Activated gamma-delta T cell treated with anti-CD3 and anti-CD28 coated beads, Interleukin-2, amount 50 U/mL, for 16 hours (primary cell): ENCODE measurements at places on chromosomes 11 and 22.
A peak's percentile ranks its signal among the peaks of the same experiment; 100 is the strongest.

DNA sequence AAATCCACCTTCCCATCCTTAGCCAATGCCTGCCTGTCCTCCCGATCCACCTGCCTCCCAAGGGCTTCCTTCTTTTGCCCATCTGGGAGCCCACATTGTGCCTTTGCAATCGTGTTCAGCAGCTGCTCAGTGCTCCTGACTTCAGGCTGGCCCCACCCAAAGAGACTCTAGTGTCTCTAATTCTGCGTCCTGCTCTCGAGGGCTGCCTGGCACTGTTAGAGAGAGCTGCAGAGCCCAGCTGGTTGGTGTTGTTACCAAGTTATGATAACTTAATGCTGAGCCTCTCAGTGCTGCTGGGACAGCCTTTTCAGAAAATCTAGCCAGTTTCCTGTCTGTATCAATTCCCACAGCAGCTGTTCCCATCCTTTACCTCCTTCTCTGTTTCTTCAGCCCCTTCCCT lies 69.1 kb downstream of the MICAL2 start:
- DNase-seq = no peak

- DNase-seq = no peak
Measured at GRCh38 chr11:102591160-102591718, 33.9 kb downstream of the MMP20 start.

DNA sequence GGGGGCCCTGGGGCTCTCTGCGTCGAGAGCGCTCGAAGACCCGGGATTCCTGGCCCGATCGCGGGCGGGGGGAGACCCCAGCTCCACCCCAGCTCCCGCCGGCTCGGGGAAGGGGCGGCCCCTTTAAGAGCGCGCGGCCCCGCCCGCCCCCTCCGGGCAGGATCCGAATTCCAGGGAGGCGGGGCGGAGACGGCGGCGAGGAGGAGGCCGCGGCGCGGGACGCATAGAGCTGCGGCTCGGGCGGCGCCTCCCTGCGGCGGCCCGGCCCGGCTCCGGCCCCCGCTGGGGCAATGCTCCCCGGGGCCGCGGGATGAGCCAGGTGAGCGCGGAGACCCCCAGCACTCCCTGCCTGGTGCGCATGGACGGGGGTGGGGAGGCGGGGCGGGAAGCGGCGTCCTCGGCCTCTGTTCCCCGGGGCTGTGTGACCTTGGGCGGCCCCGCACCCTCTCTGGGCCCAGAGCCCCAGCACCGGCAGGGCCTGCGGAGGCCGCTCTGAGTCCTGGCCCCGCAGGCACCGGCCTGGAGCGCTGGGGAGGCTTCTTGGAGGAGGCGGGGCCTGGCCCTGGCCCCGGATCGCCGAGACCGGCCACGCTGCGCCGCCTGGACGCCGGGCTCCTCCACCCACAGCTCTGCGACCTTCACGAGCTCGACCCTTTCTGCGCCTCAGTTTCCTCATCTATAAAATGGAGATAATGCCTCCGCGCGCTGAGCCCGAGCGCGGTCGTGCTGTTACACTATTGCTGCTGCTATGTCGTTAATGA lies 565 bp downstream of the GAS2L1 start:
- no peak for DNase-seq

DNA sequence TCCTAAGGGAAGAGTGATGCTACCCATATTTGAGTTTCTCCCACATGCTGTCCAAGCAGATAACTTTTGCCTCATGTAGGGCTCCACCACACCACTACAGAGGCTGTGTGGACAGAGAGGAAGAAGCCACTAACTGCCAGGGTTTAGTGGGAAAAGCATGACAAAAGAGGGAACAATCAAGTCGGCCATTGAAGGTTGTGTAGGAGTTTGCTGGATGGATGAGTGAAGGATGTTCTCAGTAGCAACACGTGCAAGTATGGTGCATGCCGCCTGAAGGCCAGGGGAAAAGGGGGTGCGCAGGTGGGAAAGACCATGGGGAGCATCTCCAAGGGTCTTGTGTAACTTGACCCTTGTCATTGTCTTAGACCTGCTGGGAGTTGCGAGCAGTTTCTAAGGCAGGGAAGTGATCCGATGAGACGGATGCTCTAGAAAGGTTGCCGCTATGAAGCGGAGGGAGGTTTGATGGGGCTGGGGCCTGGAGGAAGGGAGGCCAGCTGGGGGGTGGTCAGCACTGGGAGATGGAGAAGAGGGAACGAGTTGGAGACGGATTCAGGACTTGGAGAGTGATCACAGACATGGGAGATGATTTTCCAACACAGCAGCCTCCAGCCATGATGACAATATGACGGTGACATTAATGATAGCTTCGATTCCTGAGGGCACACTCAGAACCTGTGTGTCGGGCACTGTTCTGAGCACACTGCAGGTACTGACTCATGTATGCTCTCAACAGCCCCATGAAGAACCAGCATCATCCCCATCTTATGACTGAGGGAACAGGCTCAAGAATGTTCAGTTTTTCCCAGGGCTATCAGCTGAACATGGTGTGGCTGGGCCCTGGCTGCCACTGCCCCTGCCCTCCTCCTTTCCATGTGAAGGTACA lies 53.7 kb downstream of the CD6 start:
- no peak for DNase-seq

GRCh38 chr11:19577976-19578619 lies 134.5 kb upstream of the NAV2 start:
- DNase-seq = no peak

GRCh38 chr22:20437613-20438426 lies at the start of gene SCARF2:
Gene SCARF2 (minus strand): TSS chr22:20437825. CDS start chr22:20437754, 71 bp downstream.
- DNase-seq = no peak

- DNase-seq = peak; percentile 80
Measured at GRCh38 chr22:38868886-38869381, 3.1 kb downstream of the CBX6 start.

DNA sequence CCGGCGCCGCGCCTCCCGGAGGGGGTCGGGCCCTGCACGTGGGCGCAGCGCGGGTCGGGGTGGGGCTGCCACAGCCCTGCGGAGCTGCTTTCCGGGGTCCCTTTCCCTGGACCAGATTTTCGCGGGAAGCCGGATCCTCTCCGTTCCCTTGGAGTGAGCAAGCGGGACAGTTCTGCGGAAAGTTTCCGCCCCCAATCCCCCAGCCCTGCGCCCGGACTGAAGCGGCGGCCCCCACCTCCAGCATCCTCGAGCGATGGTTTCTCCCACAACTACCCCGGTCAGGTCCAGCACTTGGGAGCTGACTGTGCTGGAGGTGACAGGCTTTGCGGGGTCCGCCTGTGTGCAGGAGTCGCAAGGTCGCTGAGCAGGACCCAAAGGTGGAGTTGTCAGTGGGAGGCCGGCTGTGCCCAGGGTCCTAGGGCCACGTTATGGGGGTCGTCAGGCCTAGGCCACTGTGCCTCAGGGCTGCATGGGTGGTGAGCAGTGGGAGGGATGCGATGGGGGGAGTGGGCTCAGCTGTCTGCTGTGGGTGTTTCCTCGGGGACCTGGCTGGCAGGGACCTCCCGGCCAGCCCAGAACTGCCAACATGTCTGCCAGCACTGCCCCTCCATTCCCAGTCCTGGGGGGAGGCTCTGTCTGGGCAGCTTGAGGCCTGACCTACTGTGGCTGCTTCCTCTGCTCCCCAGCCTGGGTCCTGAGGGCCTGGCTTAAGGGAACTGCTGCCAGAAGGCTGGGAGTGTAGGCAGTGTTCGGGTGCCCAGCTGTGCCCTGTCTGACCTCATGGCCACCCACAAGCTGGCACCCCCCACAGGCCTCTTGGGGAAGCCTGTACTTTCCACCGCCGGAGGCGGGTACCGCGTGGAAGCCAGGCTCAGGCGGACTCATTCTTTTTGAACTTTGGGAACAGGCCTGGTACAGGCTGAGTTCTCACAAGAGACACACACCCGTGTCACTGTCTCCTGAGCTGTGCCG lies 726 bp downstream of the ST3GAL4 start:
- DNase-seq = no peak

GRCh38 chr22:37497062-37497599 lies 10.9 kb upstream of the MFNG start:
- no peak for DNase-seq

DNA sequence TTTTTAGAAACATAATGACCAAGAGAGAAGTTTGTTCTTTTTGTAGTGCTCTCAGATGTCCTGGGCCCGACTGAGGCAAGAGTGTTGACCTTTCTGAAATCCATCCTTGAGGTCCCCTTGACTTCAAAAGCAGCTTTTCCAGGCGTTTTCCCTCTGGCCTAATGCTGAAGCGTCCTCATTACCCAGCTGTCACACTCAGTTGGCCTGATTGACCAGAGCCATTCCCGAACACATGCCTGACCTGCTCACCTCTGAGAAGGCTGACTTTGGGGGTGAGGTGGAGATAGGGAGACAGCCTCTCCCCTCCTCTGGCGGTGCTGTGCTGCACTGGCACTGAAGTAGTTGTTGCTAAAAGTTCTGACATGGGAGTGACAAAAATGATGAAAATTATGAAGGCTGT lies 66.9 kb downstream of the ALX4 start:
- DNase-seq = no peak

DNA sequence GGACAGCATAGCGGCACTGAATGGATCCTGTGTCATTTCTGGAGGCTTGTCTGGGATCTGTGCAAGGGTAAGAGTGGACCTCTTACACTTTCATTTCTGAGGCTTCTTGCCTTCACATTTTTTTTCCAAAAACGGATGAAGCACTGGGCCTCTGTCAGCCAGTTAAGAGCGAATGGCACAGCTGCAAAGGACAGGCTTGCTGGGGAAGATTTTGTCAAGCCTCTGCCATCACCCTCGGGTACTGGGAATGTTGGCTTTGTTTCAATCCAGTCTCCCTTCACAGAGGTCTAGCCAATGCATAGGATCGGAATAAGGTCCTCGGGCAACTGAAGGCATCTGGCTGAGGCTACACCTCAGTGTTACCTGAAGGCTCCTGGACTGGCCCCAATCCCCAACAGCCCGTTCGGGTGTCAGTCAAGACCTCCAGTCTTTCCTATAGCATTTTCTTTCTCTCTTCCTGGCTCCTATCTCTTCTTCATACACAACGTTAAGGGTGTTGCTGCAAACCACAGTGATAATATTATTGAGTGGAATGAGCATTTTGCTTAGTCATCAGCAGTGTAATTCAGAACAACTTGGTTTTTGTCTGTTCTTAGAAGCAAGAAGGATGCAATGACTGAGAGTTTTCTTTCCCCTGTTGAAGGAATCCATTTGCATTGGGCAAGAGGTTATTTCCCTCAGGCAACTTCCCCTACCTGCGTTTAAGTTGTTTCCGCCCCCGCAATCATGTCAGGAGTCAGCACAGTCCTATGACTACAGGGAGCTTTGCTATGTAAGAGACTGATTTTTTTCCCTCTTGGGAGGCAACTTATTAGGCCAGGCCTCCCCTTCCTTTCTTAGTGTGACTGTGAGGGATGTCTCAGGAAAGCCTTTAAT lies 22.8 kb downstream of the NPAT start:
- DNase-seq = no peak

DNA sequence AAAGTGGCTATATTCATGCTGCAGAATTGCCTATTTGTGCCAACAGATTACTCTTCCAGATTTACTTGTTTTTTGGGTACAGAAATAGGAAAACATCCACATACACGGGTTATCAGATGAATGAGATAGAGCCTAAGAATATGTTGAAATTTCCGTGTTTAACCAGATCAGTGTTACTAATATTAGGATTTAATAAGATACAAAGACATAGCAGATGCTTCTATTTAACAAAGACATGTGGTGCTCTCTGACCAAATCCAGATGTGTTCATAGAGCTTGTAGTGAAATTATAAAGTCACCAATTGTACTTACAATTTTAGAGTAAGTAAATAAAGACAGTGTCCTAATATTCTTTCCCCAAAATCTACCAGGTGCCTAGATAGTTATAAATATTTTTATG lies 208.0 kb downstream of the CASP12 start:
- no peak for DNase-seq

- DNase-seq = no peak
Measured at GRCh38 chr11:130237282-130238006, 77.3 kb downstream of the ZBTB44 start.

DNA sequence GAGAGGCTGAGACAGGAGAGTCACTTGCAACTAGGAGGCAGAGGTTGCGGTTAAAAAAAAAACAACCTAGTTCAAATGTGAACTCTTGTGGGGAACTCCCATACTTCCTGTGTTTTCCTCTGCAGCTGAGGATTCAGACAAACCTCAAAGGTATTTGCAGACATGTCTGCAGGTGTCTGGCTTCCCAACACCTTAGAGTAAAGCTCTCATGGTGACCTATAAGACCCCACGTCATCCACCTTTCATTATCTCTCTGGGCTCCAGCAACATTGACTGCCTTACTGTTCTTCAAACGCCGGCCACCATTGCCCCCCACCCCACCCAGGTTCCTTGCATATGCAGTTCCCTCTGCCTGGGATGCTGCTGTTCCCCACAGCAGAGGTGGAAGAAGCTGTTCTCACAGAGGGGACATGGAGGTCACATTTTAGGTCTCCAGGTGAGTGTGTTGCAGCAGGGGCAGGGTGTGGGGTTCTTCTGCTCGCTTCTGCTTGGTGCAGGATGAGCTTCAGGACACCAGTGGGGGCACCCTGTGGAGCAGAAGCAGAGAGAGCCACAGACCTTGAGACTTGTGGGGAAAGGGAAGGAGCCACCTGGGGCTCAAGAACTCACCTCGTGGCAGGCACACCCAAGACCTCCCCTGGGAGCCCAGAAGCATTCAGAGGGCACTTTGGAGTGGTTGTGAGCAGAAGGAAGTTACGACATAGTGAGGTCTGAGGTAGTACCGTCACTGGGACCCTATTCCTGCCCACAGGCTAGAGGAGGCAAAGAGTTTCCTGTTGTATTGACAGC lies 203.2 kb downstream of the CSNK2A3 start:
- peak; percentile 10 for DNase-seq

DNA sequence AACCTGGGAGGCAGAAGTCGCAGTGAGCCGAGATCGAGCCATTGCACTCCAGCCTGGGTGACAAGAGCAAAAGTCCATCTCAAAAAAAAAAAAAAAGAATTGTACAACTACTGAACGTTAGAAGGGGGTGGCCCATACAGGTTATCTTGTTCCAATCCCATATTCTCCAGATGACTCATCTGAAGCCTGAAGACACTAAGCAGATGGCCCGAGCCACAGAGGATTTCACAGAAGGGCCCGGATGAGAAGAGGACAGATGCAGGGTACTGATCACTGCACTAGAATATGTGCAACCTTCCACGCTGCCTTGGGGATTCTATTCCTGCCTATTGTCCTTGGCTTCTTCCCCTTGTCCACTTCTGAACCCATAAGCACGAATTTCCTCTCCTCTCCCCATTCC lies 70.9 kb upstream of the UBASH3B start:
- DNase-seq = no peak

DNA sequence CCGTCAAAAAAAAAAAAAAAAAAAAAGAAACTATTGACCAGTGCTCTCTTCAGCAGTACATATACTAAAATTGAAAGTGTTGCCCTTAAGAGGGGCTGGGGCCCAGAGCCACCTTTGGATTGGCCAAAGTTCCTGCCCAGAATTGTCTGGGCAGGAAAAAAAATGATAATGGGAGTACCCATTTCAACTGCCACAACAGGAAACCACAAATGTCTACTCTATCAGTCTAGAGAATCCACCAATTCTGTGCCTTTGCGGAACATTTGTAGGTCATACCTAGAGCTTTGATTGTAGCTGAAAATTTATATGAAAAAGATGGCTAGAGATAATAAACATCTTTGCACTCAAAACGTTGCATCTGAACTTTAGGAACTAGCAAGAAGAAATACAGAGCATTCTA lies 69.4 kb downstream of the FAM76B start:
- no peak for DNase-seq

- DNase-seq = no peak
Measured at GRCh38 chr11:93997741-93998140, 23.4 kb upstream of the HEPHL1 start.

- DNase-seq = no peak
Measured at GRCh38 chr11:58770166-58770565, 38.4 kb upstream of the GLYAT start.

GRCh38 chr11:11157185-11157584 lies 195.9 kb downstream of the CSNK2A3 start:
- DNase-seq = peak; percentile 17

GRCh38 chr11:129444274-129444673 lies 68.6 kb downstream of the BARX2 start:
- no peak for DNase-seq
